ENCODE measurements at places on chromosomes 7 and 10.

DNA sequence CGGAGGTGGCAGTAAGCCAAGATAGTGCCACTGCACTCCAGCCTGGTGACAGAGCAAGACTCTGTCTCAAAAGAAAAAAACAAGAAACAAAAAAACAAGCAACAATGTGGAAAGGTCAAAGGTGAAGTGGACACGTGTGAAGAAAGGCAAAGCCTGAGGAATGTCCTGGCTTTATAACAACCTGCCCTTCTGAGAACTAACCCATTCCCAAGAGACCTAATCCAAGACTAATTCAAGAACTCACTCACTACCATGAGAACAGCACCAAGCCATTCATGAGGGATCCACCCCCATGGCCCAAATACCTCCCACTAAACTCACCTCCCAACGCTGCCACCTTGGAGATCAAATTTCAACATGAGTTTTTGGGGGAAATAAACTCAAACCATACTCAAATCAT, 47.5 kb upstream of the KIF5B start:
- DNase-seq = no peak

DNA sequence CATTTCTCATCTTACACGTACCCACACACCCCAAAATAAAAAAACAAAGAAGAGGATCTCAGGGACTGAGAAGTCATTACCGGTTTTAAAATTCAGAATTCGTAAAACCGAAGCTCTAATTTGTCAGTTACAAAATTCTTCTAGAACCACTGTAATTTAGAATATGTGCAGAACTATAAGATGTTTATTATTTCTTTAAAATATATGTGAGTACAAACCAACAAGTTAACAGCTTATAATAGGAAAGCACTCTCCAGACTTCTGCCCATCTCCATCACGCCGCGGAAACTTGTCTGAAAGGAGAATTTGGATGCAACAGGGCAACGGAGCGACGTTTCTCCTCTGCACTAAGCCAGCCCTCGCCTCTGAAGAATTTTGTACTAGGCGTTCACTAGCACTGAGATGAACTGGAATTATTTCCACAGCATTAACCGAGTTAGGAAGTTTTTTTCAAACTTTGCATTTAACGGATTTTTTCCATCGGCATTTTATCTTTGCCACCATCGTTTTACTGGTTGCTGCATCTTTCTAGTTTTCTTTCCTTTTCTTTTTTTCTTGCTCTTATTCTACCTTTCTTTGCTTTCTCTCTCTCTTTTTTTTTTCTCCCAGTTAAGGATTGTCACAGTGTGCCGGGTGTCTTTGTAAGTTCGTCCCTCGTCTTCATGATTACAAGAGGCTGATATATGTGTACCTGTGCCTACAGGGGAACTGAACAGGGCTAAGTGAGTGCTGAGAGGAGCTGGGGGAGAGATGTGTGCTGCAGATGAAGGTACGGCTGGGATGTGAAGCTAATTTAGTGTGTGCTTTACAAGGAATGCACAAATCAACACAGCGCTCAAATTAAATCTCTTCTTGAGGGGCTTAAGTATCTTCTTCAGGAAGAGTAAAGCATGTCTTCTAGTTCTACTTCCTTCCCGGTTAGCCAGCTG, 295.9 kb upstream of the NFE2L3 start:
- DNase-seq = no peak

DNA sequence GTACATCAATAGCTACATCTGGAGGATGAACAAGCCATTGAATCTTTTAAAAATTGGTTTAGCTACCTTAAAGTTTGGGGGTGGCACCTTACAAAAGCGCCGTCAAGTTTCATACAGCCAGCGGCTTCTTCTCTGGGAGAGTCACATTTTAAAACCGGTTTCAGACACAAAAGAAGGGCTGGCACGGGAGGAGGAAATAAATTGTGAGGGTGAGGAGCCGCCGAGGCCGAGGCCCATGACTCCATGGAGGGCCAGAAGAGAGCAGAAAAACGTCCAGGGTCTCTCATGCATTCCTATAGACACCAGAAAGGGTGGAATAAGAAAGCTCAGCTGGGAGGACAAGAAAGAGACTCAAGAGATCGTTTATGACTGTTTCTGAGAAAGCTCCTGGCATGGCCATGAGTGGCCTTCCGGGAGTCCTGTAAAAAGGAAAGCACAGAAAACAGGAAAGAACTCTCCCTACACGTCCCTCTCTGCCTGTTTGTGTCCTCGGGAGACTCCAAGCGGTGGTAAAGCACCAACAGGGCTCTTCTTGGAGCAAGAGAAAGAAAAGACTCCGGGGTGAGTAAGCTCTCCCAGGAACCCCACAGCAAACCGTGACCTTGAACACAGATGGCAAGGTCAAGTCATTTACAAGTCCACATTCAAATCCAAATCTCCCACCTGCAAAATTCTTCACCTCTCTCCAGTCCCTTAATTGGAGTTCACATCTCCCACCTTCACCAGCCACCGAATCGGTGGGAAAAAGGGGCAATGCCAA, 1.8 kb downstream of the FRAT2 start:
- peak; percentile 53 for DNase-seq

DNA sequence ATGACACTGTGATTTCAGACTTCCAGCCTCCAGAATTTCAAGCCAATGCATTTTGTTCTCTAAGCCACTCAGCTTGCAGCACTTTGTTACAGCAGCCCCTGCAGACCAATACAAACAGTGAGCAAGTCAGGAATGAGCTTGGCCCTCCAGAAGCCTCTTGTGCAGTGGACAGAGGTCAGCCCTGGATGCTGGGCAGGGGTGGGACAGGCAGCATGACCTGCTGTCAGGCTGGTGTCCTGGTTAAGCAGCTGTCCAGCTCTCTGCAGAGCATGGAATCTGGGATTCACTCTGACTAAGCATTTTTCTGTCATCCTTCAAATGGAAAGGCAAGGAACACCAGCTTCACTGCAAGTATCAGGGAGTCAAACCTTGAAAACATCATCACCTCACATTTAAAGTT, 85.5 kb upstream of the GDF10 start:
- DNase-seq = no peak

- no peak for DNase-seq
Observed at GRCh38 chr10:130425881-130426435, 289.8 kb downstream of the GLRX3 start.

Measured in astrocyte of the cerebellum (primary cell).